ENCODE measurements at places on chromosomes 3 and 15.

GRCh38 chr3:23203708-23204330, 692 bp downstream of the UBE2E2 start:
- no peak for DNase-seq

DNA sequence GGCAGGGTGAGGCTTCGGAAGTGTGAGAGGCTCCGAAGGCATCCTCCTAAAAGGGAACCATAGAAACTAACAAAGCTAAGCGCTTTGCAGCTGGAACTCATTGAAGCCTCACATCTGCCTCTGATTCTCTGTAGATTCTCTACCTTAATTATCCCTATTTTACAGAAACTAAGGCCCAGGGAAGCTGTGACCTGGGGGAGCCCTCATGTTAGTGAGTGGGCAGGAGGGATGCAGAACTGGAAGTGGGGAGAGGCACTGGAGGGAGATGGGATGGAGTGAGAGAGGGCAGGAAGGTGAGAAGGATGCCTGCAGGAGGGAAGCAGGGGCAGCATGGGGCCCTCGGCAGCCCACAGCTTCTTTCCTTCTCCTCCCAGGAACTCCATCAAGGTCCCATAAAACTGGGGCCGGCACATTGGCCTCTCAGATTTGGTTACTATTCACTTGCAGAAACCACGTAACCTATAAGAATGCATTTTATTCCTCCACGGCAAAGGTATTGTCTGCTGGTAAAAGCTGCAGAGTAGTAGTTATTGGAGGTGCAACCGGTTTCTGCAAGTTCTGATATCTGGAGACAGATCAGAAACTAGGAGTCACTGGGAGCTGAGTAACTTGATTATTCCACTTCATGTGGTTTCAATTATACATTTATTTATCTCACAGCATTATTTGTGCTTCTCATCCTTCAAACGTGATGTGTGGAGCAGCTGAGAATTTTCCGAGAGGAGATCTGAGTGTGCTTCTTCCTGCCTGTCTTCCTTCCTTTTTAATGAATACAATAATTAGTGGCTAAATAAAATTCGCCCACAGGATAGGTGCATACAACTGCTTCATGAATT, 24.0 kb upstream of the CHCHD6 start:
- DNase-seq = no peak

DNA sequence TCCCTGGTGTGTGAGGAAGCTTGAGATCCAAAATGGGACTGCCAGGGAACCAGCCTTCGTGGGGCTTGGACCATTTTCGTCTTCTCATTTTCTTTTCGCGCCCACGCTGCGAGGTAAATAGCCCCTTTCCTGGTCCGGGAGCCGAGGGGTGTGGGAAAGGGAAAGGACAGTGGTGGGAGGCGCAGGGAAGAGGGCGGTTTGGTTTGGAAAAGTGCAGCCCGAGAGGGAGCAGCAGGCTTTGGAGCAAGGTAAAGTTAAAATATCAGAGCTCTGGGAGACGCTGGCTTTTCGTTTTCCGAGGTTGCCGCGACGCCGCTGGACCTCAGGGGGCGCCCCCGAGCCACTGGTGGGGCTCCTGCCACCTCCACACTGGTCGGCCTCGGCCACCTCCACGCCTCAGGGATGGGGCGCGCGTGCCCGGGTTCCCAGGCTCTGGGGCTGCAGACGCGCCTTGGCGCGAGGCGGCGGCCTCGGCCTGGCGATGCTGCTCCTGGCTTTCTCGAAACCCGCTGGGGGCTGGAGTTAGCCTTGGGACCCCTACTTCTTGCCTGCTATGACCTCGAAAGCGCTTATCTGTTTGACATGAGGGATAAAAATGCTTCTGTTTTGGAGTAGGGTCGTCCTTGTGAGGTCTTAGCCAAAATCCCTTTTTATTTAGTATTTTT, 3.2 kb downstream of the PTPRG start:
- no peak for DNase-seq

DNA sequence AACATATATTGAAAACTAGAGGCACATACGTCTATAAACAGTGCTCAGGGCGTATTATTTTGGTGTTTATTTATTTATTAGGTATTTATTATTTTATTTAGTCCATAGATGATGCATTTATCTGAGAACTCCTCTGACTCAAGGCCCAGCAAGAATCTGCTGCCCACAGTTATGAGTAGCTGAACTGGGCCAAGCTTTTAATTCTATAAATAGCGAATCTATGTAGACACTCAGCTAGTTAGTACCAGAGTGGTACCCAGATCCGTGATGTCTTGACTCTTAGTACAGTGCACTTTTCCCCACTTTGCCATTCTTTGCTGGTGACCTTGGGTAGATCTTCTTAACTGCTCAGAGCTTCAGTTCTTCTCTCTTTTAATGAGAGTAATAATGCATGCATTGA, 370.4 kb upstream of the TPRG1 start:
- DNase-seq = no peak

GRCh38 chr15:92014281-92015030, 160.9 kb downstream of the SLCO3A1 start:
- no peak for DNase-seq

- no peak for DNase-seq
Observed at GRCh38 chr15:32670623-32671022, 29.1 kb downstream of the SCG5 start.

DNA sequence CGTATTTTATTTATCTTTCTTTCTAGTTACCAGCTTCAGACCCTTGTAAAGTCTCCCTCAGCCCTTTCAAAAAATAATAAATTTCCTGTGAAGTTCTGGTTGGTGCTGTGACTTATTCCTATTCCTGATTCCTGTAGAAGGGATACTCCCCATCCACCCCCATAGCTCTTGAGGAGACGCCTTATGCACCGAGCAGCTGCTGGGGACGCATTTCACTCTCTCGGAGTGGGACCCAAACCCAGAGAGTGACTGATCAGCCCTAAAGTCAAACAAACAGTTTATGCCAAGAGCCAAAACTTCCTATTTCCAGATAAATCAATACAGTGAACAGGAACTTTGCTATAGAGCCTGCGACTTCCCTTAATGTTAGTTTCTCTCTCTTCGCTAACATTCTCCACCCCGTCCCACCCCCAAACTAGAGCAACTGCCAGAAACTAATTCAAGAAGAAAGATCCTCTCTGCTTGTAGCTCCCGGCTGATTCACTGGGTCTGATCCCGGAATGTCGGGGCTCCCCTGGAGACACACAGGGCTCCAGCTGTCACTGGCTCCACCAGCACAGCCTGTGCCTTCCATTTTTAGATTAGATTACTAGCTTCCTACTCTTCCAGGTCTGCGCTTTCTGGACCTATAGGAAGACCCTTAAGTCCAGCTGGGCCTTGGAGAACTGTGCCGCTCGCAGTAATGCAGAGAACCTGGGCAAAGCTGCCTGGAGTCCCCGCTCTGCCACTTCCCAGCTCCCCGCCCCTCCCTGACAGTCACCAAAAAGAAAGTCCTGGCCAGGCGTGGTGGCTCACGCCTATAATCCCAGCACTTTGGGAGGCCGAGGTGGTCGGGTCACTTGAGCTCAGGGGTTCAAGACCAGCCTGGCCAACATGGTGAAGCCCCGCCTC, 45.2 kb downstream of the KLHL25 start:
- DNase-seq = no peak

- no peak for DNase-seq
Observed at GRCh38 chr3:11371747-11372146, 99.5 kb downstream of the ATG7 start.

DNA sequence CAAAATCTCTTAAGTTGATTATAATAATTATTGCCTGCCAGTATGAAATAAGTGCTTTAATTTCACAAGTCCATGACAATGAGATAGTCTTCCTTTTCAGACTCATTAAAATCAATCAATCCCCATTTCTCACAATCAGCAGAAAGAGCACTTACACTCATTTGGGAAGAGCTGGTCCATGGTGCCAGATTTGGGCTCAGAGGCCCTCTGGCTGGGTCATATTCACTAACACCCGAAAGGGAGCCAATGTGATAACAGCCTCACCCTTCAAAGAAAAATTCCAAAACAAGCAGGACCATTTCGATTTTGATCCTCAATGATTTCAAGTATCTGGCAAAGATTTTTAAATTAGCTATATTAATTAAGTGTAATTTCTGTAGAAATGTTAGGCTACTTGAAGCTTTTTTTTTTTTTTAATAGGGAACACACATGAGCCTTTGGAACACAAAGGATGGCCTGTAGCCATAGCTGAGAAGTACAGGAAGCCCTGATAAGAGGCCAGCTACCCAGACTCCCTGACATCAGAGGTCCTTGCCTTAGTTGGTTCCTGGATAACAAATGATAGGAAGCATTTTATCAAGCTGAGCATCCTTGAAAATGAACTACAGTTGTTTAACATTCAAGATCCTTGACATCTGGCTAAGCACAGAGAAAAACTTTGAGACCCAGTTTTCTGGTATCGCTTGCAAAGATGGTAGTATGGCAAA, 17.1 kb downstream of the MCF2L2 start:
- no peak for DNase-seq

DNA sequence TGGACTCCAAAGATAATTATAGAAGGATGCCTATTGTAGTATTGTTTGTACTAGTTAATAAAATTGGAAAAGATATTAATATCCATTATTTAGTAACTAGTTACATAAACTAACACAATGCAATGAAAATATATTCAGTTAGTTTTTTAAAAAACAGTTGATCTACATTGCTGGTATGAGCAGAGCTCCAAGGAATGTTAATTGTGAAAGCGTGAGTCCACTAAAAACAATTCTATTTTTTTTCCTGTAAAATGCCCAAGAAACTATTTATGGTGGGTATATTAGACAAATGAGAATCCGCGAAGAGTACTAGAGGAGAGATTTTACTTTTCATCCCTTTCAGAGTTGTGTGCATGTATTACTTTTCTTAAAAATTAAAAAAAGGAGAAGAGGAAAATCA, 104.3 kb downstream of the MCTP2 start:
- no peak for DNase-seq

GRCh38 chr3:137099364-137100219, 141.8 kb downstream of the IL20RB start:
- no peak for DNase-seq

DNA sequence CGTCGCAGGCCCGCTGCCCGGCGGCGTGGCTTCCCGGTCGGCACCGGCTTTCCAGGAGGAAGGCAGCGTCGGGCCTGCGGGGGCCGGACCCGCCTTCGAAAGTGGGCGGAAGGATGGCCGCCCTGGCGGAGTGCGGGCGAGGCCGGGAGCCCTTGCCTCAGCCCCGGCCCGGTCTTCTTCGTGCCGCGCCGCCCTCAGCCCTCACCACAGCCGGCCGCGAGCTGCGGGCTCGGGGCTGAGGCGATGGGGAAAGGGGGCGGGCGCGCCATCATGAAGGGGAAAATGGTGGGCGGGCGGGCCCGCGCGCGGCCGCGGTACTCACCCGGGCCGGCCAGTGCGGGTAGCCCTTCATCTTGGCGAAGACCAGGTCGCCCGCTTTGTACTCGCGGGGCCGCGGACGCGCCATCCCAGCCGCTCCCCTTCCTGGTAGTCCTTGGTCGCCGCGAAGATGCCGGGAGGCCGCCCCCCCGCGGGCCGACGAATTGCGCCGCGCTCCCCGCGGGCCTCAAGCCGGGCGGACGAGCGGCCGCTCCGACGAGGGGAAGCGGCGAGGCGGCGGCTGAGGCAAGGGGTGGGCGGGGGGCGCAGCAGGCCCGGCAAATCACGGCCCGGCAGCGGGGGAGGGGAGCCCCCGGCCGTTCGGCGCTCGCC, 489 bp downstream of the HDGFL3 start:
- DNase-seq = peak; percentile 8

GRCh38 chr3:120875989-120876388, 32.0 kb upstream of the STXBP5L start:
- DNase-seq = no peak

DNA sequence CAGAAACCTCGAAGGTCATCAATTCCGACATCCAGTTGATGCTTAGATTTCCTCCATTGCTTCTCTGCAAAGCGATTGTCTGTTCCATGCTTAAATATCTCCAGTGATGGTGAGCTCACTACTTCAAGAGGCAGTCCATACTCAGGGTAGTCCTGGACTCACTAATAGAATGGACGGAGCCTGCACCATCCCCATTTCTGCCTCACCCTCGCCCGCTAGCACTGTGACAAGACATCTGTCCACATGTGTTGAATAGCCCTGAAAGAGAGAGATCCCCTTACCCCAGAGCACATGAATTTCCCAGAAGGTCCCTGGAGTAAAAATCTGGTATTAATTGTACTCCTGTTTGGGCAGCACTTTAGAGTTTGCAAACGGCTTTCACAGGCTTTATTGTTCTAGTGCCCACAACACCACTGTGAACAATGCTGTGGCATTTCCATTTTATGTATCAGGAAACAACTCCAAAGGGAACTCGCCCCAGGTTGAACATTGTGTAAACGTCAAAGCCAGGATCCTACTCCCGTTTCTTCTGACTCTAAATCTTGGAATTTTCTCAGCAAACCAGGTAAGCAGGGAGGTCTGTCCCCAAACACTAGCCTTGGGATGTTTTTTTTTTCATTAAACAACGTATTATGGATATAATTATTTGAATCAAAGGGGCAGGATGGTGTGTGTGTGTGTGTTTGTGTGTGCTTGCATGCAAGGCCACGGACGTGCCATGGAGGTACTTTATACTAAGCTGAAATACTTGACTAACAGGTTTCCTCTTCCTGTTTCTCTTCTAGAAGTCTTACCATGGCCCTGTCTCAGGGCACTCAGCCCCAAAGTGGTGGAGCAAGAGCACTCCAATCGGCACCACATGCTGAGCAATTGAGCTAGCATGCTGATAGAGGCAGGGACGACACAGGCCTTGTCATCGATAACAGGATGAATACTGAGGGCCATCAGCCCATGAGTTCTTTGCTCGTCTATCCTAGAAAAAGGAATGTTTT, 198.3 kb downstream of the OPA1 start:
- DNase-seq = no peak

DNA sequence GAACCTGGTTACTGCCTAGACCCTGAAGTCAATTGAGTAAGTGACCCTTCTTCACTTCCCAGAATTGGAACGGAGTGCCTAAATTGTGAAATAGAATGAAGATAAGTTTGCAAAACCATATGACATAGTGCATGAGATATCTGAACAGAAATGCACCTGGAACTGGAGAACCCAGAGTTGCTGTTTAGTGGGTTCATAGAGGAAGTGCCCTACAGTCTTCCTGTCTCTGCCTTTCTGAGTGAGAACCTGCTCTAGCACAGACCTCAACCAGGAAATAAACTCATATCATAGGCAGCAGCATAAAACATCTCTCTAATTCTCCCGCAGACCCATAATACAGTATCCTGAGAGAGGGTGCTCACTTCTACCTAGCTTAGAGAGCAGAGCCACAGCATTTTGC, 82.9 kb downstream of the EOMES start:
- DNase-seq = peak; percentile 73

DNA sequence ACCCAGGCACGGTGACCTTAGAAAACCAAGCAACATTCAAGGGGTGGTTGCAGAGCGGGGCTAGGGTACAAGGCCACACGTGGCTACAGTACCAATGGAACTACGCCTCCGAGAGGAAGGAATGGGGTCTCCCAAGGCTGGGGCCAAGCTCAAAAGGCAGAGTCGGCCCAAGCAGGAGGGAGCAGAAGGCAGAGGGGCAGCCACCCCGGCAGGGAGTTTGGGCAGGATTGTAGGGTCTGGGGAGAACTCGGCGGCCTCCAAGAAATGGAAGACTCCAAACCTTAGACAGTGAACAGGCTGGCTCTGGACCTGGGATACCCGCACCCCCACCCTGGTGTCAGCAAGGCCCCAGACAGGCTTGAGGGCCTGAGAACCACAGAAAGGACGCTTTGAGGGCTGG, 28.7 kb downstream of the ATRIP start:
- DNase-seq = no peak

GRCh38 chr3:128933922-128934253, 54.5 kb downstream of the ACAD9 start:
- no peak for DNase-seq
